ENCODE measurements at places on chromosomes 16 and 17. TPM values are rescaled to one million over a fixed set of nuclear protein-coding genes. Genes with fewer than 3 reads are reported as not detected.
A peak's percentile ranks its signal among the peaks of the same experiment; 100 is the strongest.

Gene G6PC1
- not detected for total RNA-seq

DNA sequence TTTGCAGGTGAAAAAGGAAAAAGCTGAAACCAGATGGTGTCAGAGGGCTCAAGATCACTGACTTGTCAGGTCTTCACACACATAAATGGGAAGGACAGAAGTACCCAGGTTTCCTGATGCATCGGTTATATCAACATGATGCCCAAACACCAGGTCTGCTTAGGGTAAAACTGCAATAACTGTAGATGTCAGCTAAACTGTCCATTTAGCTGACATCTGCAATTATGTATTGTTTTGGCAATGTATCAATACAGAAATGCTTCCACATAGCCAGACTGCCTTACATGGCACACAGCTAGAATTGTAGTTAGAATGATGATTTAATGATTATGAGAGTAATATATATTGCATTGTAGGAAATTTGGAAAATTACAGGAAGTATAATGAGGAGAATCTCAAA is 5.0 kb downstream of the ACSM3 start:
- peaks cover 17% of the 10 kb centered on the region for H3K4me1 ChIP-seq
- no peak overlapping the region for H3K27ac ChIP-seq
- no peak overlapping the region for H3K4me3 ChIP-seq

DNA sequence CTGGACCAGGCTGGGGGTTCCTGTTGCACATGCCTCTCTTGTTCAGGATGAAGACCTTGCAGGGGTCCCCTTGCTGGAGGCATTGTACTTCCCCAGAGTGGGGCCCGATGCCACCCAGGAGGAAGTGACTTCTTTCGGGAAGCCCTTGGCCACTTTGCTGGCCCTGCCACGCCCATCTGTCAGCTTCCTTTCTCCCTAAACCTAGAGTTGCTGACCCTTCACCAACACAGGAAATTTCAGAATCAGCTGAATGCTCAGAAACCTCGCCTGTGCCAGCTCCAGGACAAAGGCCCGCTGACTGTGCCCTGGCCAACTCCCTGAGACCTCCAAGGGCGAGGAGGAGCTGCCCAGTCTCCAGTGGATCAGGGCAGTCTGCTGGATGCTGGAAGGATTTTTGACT is 26.7 kb downstream of the WNT9B start:
- no peak overlapping the region for H3K4me3 ChIP-seq
- no peak for DNase-seq
- no peaks in the 10 kb centered on the region for H3K36me3 ChIP-seq
- no peaks in the 10 kb centered on the region for H3K27me3 ChIP-seq
- H3K27ac ChIP-seq: no peak overlapping the region

DNA sequence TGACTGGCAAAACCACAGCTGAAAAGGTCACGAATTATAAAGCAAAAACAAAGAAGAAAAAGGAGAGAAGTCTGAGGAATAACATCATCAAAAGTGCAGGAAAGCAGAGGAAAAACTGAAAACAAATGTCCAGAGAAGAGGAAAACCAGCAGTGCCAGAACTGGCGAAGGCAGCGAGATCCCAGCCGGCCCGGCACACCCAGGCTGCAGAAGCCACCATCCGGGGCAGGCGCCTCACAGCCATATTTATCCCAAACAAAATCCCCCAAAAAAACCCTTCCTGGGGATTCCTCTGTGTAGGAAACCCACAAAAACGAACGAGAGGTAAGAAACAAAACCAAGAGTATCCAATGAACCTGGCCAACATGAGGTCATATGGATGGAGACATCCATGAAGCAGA is 10.6 kb downstream of the ZCCHC14 start:
- peaks cover 13% of the 10 kb centered on the region for H3K36me3 ChIP-seq
- no peaks in the 10 kb centered on the region for H3K27me3 ChIP-seq
- H3K27ac ChIP-seq: no peak overlapping the region
- peaks cover 46% of the 10 kb centered on the region for H3K4me1 ChIP-seq
- H3K4me3 ChIP-seq: no peak overlapping the region
- no peak for DNase-seq

GRCh38 chr16:72094266-72094610 is 591 bp downstream of the DHX38 start:
- no peaks in the 10 kb centered on the region for H3K27me3 ChIP-seq
- peak; percentile 20 for DNase-seq
- H3K36me3 ChIP-seq: peaks cover 60% of the 10 kb centered on the region

Gene BLTP2
- 196 TPM for total RNA-seq

Gene KRT14
- not detected for total RNA-seq

Gene GNG13
- not detected for total RNA-seq

- H3K27ac ChIP-seq: no peak overlapping the region
- H3K4me1 ChIP-seq: peaks cover 17% of the 10 kb centered on the region
- no peak overlapping the region for H3K4me3 ChIP-seq
- no peaks in the 10 kb centered on the region for H3K36me3 ChIP-seq
- no peak for DNase-seq
Measured at GRCh38 chr16:87784812-87785211, 19.0 kb upstream of the KLHDC4 start.

DNA sequence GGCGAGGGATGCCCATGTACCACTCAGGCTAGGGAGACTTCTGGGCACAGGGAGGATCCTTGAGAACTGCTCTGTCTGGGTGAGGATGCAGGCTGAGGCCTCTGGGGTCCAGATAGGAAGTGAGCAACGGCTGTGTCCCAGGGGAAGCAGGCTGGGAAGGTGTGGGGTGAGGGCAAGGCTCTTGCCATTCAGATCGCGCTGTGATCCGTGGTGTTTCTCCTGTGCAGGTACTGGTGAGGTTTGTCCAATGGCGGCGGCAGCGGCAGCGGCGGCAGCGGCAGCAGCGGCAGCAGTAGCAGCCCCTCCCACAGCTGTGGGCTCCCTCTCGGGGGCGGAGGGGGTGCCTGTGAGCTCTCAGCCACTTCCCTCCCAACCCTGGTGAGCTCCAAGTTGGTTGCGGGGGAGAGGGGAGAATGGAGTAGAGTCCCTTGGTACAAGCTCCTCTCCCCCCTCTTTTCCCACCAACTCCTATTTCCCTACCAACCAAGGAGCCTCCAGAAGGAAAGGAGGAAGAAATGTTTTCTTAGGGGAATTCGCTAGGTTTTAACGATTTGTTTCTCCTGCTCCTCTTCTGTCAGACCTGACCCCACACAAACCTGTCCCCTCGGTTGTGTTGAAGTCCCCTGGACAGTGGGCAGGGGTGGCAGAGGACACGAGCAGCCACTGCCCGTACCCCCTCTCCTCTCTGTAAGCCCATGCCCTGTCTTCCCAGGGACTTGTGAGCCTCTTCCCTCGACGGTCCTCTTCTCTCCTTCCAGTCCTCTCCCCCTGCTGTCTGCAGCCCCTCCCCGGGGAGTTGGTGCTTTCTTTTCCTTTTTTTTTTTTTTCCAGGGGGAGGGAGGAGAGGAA is 1.9 kb upstream of the PRRT2 start:
- H3K4me1 ChIP-seq: peaks cover 40% of the 10 kb centered on the region
- DNase-seq: no peak
- H3K27me3 ChIP-seq: peaks cover 1% of the 10 kb centered on the region
- peak overlapping the region; percentile 60 for H3K27ac ChIP-seq
- peaks cover 41% of the 10 kb centered on the region for H3K36me3 ChIP-seq

GRCh38 chr16:24996731-24997130 is 18.4 kb downstream of the ARHGAP17 start:
- no peaks in the 10 kb centered on the region for H3K36me3 ChIP-seq
- no peak overlapping the region for H3K27ac ChIP-seq
- no peak overlapping the region for H3K4me3 ChIP-seq
- no peak for DNase-seq

GRCh38 chr17:6496116-6496481 is 51.8 kb downstream of the PIMREG start:
- DNase-seq: no peak
- H3K4me3 ChIP-seq: no peak overlapping the region
- peaks cover 11% of the 10 kb centered on the region for H3K27me3 ChIP-seq

- H3K4me3 ChIP-seq: no peak overlapping the region
- no peak for DNase-seq
- no peak overlapping the region for H3K27ac ChIP-seq
- no peaks in the 10 kb centered on the region for H3K4me1 ChIP-seq
- no peaks in the 10 kb centered on the region for H3K36me3 ChIP-seq
Measured at GRCh38 chr17:72264682-72265405, 144.0 kb downstream of the SOX9 start.

GRCh38 chr17:35540589-35541404 is 3.3 kb upstream of the SLFN12L start:
- H3K27ac ChIP-seq: peak overlapping the region; percentile 99
- H3K4me3 ChIP-seq: peak overlapping the region; percentile 86
- peaks cover 57% of the 10 kb centered on the region for H3K4me1 ChIP-seq
- peaks cover 16% of the 10 kb centered on the region for H3K36me3 ChIP-seq

- no peaks in the 10 kb centered on the region for H3K27me3 ChIP-seq
- no peak overlapping the region for H3K4me3 ChIP-seq
- no peak overlapping the region for H3K27ac ChIP-seq
- H3K4me1 ChIP-seq: peaks cover 39% of the 10 kb centered on the region
Measured at GRCh38 chr16:23899869-23900268, 64.1 kb downstream of the PRKCB start.

- no peaks in the 10 kb centered on the region for H3K36me3 ChIP-seq
- H3K27ac ChIP-seq: no peak overlapping the region
- H3K4me1 ChIP-seq: peaks cover 17% of the 10 kb centered on the region
- H3K4me3 ChIP-seq: no peak overlapping the region
Measured at GRCh38 chr17:4479340-4479981, 19.2 kb upstream of the SPNS2 start.
